ENCODE measurements at places on chromosomes 11 and 22.

DNA sequence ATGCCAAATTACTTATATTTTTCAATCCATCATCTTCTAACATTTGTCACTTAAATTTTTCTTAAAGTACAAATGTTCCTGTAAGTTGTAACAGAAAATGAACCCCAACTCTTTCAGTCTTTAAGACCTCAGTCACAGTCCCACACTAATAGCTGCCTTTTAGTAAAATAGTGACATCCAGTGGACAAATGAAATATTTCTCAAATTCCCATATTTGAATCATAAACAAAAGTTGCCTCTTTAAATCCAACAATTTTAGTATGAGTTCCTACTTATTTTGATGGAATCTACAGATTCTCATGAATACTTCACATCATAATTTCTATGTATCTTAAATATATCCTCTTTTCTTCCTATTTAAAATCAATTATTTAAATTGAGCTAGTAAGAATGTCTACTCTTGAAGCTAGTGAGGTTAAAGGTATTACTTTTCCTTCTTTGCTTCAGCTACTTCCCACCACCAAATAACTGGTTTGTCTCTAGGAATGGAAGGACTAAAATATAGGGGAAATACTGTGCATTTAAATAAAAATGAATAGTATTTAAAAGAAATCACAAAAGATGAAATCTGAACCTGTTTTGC, 9.2 kb downstream of the LIN7C start:
- no peak for DNase-seq

GRCh38 chr11:60756307-60757032, at the start of gene MS4A15:
Gene MS4A15, plus strand, starts transcription at chr11:60756867. Its CDS starts 6,867 bp downstream, at chr11:60763734.
- DNase-seq = no peak

DNA sequence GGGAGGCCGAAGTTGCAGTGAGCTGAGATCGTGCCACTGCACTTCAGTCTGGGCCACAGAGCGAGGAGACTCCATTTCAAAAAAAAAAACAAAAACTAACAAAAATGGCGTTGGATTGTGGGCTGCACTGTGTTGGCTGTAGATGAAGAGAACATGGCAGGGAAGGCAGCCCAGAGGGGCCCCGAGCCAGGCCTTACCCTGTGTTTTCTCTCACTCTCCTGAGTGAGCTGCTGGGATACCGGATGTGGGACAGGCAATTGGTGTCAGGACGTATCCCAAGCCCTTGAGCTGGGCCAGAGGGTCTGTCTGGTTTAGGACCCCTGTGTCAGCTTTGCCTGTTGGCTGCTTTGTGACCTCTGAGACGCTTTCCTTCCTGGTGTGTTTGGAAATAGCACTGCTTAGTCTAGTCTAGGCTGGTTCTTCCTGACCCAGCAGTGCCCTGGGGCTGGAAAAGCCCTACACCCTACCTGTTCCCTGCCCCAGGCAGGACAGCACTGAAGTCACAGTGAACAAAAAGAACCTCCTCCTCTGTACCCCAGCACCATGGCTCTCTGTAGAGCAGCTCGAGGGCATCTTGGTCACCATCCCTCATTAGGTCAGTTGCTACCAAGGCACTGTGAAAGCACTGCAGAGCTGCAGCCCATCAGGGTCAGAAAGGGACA, 17.8 kb downstream of the CHADL start:
- DNase-seq = no peak

DNA sequence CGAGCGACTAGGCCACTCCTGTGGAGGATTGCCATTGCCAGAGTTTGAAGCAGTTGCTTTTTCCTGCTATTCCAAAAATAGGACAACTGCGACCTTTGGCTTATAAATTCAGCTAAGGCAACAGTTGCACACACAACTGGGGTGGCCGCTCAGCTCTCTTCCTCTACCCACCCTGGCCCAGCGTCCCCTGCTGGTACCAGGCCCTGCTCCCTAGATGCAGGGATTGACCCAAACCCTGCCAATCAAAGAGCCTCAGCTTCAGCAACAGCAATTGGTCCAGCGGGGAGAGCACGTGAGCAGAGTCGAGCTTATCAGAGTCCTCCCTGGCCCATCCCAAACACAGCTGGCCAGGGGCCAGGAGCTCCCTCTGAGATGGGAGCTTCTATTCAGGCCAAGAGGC, 22.0 kb upstream of the CABP2 start:
- DNase-seq = peak; percentile 35

DNA sequence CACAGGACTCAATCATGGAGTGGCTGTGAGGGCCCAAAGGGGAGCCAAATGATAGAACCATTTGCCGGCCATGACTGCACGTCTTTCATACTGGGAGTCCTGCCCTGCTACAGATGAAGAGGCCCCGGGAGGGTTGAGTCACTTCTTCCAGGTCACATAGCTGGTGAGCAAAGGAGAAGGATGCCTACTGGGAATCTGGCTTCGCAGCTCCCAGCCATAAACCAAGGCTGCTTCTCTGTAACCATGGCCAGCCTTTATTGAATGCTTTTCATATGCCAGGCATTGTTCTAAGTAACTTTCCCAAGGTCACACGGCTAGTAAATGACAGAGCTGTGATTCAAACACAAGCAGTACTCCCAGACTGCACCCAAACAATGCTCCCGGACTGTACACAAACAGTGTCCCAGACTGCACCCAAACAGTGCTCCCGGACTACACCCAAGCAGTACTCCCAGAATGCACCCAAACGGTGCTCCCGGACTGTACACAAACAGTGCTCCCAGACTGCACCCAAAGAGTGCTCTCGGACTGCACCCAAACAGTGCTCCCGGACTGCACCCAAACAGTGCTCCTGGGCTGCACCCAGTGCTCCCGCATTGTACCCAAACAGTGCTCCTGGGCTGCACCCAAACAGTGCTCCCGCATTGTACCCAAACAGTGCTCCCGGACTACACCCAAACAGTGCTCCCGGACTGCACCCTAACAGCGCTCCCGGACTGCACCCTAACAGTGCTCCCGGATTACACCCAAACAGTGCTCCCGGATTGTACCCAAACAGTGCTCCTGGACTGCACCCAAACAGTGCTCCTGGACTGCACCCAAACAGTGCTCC, 89.8 kb downstream of the FBXO7 start:
- peak; percentile 78 for DNase-seq

GRCh38 chr11:108857382-108857781, 192.5 kb downstream of the DDX10 start:
- no peak for DNase-seq

DNA sequence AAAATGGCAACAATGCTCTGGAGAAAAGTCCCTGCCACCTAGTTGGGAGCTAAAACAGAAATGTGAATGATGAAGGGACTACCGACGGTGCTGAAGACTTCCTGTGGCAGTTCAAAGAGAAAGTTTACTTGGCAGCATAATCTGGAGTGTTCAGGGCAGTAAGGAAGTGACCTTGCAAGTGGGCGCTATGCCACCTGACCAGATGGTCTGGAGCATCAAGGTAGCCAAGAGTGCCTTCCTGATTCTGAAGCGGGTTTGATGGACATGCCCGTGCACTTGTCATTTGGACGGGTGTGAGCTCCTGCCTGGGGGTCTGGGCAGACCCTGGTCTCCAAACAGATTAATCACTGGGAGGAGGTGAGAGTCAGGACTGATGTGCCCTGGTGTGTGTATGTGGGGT, 1.8 kb upstream of the SNX19 start:
- DNase-seq = peak; percentile 27

GRCh38 chr11:24324211-24324610, 172.6 kb upstream of the LUZP2 start:
- no peak for DNase-seq

- no peak for DNase-seq
Observed at GRCh38 chr11:120339394-120339890, 3.2 kb downstream of the ARHGEF12 start.

GRCh38 chr11:2449548-2450320, 4.9 kb downstream of the KCNQ1 start:
- no peak for DNase-seq

DNA sequence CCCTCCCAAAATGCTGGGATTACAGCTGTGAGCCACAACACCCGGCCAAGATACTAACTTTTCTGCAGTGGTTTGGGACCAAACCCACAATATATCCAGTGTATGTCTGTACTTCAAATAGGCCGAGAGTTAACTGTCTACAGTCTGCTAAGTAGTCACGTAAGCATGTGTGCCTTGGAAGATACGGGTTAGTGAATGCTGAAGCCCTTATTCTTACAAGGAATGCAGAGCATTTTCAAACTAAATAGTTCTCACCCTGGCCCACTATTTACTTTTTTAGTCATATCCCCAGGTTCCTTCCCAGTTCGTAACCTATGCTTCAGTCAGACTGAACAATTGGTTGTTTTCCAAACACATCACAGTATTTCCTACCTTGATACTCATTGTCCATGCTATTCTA, 176.0 kb downstream of the WNT11 start:
- DNase-seq = no peak

DNA sequence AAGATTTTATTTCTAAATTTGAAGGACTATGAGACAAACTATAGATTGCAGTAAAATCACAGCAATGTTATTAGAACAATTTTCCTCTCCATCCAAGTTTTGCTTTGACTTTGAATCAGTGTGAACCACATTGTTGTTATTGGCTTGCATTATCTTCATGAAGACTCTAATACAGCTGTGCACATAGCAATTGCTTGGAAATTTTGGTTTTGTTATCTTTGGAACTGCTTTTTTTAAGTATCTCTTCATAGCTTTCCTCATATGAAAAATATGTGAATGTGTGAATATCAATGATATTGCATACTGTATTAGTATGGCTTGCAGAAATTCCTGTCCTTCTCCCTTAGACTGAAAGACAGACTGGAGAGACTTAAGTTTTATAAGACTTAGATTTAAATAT, 666.6 kb downstream of the LUZP2 start:
- no peak for DNase-seq

GRCh38 chr22:28883657-28883916, 215 bp downstream of the ZNRF3 start:
- no peak for DNase-seq

DNA sequence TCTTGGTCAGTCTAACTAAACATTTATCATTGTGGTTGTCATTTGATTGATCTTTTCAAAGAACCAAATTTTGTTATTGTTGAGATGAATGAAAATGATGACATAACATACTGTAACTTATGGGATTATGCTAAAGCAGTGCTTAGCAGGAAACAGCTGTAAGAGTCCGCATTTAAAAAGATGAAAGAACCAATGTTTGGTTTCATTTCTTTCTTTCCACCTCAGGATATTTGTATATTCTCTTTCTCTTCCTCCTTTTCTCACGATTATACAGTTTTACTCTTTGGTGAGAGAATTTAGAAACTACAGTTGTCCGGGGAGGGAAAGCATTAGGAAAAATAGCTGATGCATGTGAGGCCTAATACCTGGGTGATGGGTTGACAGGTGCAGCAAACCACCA, 23.1 kb downstream of the PIH1D2 start:
- no peak for DNase-seq

- DNase-seq = no peak
Observed at GRCh38 chr11:130645164-130645842, 196.9 kb downstream of the ADAMTS15 start.

- no peak for DNase-seq
Observed at GRCh38 chr11:115657586-115657985, 153.4 kb upstream of the CADM1 start.

DNA sequence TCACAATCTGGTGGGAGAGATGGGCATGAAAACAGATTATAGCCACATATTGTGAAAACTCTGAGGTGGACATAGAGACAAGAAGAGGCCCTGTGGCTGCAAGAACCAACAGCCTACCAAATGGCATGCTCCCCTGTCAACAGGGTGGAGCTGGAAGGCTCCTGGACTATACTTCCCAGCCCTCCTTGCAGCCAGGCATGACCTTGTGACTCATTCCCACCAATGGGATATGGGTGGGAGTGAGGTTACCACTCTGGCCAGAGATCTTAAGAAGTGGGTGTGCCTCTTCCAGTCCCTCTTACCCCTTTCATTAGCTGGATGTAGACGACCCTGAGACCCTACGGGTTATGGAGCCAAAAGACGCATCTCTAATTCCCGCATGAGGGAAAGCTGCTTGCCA, 126.4 kb upstream of the ZBED5 start:
- DNase-seq = no peak

- DNase-seq = no peak
Observed at GRCh38 chr22:37105154-37105553, 4.4 kb downstream of the TMPRSS6 start.

GRCh38 chr11:105224482-105225253, 85.1 kb upstream of the CARD18 start:
- DNase-seq = no peak

- no peak for DNase-seq
Observed at GRCh38 chr22:44075670-44076069, 51.6 kb downstream of the PARVB start.

- DNase-seq = no peak
Observed at GRCh38 chr11:131206671-131207070, 163.7 kb upstream of the NTM start.

DNA sequence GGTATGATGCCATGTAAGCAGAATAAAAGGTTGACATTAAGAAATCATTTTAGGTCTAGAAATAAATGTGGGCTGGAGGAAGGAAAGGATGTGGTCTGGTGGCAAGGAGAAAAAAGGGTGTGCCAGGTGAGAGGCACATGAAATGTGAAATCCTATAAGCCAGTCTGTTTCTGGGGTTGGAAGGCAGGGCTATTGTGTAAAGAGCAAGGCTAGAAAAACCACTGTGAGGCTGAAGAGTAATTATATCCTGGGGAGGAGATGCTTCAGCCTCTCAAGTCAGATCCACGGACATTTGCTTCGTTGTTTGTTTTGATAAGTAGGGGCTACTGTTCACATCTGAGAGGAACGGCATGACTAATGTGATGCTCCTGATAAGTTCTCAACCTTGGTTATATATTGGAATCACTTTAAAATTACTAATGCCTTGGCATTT, 77.5 kb upstream of the CTSC start:
- no peak for DNase-seq

DNA sequence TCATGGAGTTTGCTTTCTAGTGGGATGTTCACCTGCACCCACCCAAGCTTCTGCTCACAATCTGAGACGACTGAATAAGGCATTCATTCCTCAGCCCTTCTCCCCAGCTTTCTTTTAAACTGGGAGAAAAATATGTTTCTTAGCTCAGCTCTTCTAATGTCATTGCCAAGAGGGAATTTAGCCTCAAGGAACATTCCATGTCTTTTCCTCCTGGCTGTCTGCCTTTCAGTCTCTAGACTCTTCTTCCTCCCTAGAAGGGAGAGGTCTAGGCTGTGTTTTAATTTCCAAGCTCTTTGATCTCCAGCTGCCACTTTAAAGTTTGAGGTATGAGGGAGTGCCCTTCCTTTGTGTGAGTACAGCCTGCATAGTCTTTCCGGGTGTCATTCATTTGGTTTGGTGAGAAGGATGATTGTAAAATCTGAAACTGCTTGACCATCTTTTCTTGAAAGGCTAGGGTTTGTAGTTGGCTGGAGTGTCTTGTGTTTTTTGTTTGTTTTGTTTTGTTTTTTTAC, 11.7 kb upstream of the HTATIP2 start:
- no peak for DNase-seq

- DNase-seq = peak; percentile 44
Observed at GRCh38 chr11:125165111-125165842, 726 bp downstream of the PKNOX2 start.

DNA sequence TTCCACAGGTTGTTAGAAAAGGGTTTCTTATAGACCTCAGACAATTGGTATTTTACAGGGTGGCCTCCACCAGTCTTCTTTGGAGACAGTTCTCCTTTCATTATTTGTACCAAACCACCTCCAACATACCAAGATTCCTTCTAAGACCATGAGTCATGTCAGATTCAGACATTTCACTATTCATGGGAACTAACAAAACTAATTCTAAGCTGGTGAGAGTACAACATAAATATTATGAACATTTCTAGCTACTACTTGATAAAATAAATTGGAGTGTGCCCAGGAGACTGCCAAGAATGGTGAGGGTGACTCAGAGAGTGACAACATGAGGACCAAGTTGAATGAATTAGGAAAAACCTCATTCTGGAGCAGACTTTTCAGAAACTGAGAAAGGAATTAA, 494.6 kb upstream of the LRRC4C start:
- no peak for DNase-seq
